Thoracic aorta endothelial cell (primary cell): ENCODE measurements at places on chromosomes 1 and 21. TPM values are rescaled to one million over a fixed set of nuclear protein-coding genes. Genes with fewer than 3 reads are reported as not detected.

Gene PAFAH2
- 5.7 and 7.0 TPM in 2 replicates for total RNA-seq

Gene TMEM81
- total RNA-seq, result 1.5 and 1.7 TPM in 2 replicates

Gene PLD5
- not detected in 2 replicates for total RNA-seq

Gene NEXN
- total RNA-seq, result 3.8 and 6.1 TPM in 2 replicates

Gene DFFA
- total RNA-seq, result 54.3 and 62.4 TPM in 2 replicates

Gene ARHGAP29
- total RNA-seq, result 333 and 361 TPM in 2 replicates

Gene CLEC20A
- total RNA-seq, result not detected in 2 replicates

Gene ASB17
- total RNA-seq, result not detected in 2 replicates

Gene MPL
- 0.07 TPM in 1 of 2 replicates, not detected in the other for total RNA-seq

Gene APOBEC4
- not detected in 2 replicates for total RNA-seq

Gene NTMT2
- not detected in 2 replicates for total RNA-seq

Gene SLAMF9
- not detected in 2 replicates for total RNA-seq

Gene COL9A2
- total RNA-seq, result 0.14 and 0.53 TPM in 2 replicates

Gene NBPF4
- total RNA-seq, result not detected in 2 replicates

Gene LRRC3
- total RNA-seq, result 2.4 and 3.0 TPM in 2 replicates

Gene ZNF684
- 5.0 and 6.1 TPM in 2 replicates for total RNA-seq

Gene MCOLN2
- total RNA-seq, result 0.27 and 0.36 TPM in 2 replicates

Gene LCE1E
- not detected in 2 replicates for total RNA-seq

Gene FAM177B
- not detected in 2 replicates for total RNA-seq

Gene UBXN10
- 0.07 TPM in 1 of 2 replicates, not detected in the other for total RNA-seq

Gene FLG2
- total RNA-seq, result not detected in 2 replicates

Gene WDR77
- total RNA-seq, result 58.5 and 61.0 TPM in 2 replicates

Gene PRELP
- 0.07 TPM in 1 of 2 replicates, not detected in the other for total RNA-seq

Gene LYPD8
- not detected in 2 replicates for total RNA-seq

Gene RAP1GAP
- under 0.01 and 0.07 TPM in 2 replicates for total RNA-seq

Gene RGS4
- 140 and 418 TPM in 2 replicates for total RNA-seq

Gene CFAP74
- total RNA-seq, result not detected in 2 replicates

Gene SORT1
- 12.9 and 21.2 TPM in 2 replicates for total RNA-seq

Gene MMP23B
- 0.13 and 0.29 TPM in 2 replicates for total RNA-seq

Gene ADAMTS5
- total RNA-seq, result under 0.01 and 0.07 TPM in 2 replicates

Gene DAB1
- total RNA-seq, result not detected in 2 replicates

Gene SOAT1
- total RNA-seq, result 28.1 and 44.8 TPM in 2 replicates

Gene KCNE2
- total RNA-seq, result not detected in 2 replicates

Gene UMODL1
- total RNA-seq, result not detected in 2 replicates

Gene KCND3
- total RNA-seq, result not detected in 2 replicates

Gene WDR64
- not detected in 2 replicates for total RNA-seq

Gene ALPL
- total RNA-seq, result not detected in 2 replicates
